ENCODE measurements at places on chromosomes 12 and 14.

DNA sequence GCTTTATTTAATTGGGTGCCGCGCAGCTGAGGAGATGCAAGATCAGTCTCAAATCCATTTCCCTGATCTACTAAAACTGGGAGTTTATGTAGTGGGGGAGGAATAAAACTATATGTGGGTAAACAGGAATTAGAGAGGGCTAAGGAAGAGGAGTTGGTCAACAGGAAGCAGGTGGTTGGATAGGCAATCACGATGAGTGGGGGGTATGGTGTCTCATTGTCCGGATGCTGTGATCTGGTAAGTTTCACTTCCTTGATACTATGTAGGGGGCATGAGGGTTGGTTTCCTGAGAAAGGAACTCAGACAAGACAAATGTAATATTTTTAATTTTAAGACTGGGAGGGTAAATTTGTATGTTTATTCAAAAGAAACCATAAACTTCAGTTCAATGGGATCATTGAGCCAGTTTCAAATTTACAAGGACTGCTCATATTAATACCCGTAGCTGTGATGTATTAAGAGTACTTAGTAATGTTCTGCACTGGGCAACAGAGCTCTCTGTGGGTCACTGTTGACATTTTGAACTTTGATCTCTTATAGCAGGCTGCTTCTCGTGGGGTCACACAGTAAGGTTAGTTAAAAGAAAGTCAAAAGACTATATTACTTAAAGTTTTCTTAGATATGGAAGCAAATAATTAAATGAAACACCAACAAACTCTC is 786.2 kb upstream of the FBXO33 start:
- DNase-seq: no peak

DNA sequence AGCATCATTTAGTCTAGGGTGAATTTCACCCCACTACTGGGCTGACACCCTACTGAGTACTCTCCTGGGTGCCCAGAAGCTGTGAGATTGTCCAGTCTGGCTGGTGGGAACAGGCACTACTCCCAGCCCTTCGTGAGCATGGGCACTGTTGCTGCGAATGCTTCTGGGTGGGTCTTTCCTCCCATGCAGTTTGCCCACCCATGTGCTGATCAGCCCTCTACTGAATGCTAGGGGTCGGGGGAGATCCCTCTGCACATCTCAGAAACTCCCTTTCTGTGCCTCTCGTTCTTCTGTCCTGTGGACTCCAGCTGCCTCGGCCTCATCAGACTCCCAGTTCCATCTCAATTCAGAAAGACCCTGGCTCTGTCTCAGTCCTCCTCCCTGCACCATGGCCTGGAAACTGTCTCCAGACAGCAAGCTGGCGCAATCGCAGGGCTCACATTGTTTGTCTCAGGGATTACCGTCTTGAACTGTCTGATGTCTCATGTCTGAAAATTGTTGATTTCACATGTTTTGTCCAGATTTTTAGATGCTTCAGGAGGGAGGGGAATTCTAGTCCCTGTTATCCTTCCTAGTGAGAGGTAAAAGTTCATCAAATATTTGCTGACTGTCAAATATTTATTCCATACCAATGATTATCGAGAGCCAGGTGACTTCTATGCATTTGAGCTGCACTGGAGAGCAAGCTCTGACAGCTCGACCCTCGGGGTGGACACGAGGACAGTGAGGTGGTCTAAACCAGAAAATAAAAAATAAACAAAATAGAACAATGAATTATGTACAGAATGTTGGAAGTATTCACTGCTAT is 316.6 kb upstream of the RTL1 start:
- no peak for DNase-seq

DNA sequence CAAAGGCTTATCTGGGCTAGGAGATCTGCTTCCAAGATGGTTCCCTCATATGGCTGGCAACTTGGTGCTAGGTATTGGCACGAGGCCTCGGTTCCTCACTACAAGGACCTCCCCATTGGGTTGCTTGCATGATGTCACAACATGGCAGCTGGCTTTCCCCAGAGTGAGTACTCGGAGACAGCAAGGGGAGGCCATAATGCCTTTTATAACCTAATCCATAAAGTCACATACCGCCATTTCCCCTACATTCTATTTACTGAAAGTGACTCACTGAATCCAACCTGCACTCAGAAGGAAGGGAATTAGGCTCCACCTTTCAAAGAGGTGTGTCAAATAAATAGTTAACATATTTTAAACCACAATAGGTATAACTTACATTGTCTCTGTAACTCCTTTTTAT is 130.9 kb downstream of the SAMD4A start:
- DNase-seq: no peak

GRCh38 chr12:118704527-118705241 is 276.7 kb upstream of the SRRM4 start:
- DNase-seq: no peak

Data from amniotic stem cell (primary cell).